ENCODE measurements at places on chromosomes 2 and 18.

DNA sequence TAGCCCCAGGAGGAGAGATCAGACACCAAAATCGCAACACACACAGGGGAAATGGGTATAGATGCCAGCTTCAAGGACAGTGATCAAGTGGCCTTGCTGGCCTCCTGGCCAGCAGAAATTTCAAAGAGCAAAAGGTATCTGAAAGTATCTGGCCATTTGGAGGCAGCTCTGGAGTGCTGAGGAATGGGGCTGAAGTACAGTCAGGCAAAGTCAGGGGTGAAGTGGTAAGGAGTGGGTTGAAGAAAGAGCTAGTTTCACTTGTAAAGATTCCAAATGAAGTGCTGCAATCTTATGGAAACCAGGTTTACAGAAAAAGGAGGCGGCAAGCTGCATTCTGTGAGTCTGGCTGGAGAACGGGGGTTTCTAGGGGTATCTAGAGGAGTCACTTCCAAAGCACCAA, 19.2 kb upstream of the PCBP1 start:
- DNase-seq: no peak

DNA sequence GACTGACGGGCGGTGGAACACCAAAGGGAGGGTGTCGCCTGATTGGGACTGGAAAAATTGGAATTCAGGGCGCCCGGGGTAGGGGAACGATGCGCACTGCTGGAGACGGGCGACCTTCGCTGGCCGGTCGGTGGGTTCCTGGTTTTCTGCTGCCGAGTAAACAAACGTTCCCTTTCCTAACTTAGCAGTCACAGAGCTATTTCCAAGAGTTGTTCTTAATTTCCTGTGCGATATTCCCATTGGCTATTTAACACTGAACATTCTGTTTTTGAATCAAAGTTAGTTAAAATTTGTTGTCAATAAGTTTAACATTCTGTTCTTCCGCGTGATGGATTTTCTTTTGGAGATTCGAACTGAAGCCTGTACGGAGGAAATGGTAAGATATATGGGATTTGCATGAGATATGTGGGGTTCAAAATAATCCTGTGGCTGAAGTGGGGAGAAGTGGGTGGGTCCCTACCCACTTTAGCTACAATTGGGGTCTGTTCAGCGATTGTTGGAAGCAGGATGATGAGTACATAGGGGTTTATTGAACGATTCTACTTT, 862 bp downstream of the C18orf54 start:
- peak; percentile 58 for DNase-seq

GRCh38 chr2:20670315-20671035, 3.5 kb downstream of the GDF7 start:
- DNase-seq: no peak

- no peak for DNase-seq
Measured at GRCh38 chr2:12712881-12713280, 3.9 kb upstream of the TRIB2 start.

DNA sequence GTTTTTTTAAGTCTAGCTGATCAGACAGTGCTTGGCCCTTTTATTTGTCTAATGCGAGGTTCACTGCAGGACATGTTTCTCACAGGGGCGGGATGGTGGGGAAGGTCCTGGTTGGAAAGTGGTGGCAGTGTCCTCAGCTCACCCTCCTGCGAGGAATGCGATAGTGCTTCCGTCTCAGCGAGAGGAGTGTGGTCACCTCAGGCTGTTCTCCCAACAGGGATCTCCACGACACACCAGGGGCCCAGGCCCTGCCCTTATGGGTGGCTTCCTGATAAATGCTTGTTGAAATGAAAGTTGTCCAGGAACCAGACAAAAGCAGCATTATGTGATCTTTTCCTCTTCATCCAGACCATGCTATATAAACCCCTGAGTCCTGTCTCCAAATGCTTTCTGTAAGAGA, 70.1 kb downstream of the BOLA3 start:
- DNase-seq: peak; percentile 81

- peak; percentile 16 for DNase-seq
Measured at GRCh38 chr18:8238507-8238906, 370.7 kb upstream of the RAB12 start.

DNA sequence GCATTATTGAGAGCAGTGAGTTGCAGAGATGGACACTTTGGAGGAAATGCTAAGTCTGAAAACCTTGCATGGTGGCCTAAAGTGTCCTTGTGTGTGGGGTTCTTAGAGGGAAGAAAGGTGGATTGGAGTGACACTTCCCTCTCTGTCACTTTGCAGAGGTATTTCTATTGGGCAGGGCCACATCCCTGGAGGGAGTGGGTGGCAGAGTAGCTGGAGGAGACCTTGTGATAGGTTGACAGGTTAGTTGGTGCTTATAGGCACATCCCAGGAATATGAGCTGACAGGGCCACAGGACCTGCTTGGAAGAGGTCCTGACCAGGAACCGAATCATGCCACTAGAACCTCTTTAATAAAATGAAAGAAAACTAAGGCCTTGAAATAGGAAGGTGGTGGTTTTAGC, 972 bp upstream of the IGFBP5 start:
- DNase-seq: no peak

- peak; percentile 16 for DNase-seq
Measured at GRCh38 chr2:219142329-219142728, 18.3 kb downstream of the NHEJ1 start.

DNA sequence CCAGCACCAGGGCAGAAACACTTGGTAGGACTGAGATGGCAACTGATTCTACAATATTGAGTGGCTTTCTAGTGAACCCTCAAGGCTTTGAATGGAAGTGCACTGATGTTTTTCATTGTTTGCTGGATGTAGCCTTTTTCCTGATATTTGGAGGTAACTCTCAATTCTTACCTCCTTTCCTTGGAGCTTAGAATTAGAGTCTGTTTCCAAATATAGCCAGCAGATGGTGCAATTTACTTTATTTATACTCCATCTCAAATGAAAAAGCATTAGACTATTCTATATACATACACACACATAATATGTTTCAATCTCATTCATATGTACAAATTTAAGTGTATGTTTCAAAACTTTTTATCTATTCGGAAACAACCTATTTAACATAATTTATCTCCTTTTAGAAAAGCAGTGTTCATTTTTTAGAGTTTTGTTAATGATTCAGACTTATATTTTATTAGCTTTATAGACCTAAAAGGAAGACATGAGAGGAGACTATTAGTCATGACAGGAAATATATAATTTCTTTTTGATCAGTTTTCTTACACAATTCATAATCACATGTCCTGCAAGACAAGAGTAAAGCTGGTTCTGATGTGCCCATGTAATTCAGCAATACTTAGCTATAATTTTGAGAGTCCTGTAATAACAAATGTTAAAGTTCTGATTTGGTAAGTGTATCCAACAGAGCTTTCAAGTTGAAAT, 124.8 kb downstream of the NUP35 start:
- peak; percentile 73 for DNase-seq

GRCh38 chr2:9377461-9378097, 45.7 kb downstream of the ITGB1BP1 start:
- no peak for DNase-seq

GRCh38 chr18:36419900-36420531, 122.5 kb downstream of the FHOD3 start:
- peak; percentile 9 for DNase-seq

- peak; percentile 5 for DNase-seq
Measured at GRCh38 chr2:240579071-240579762, 7.3 kb upstream of the CAPN10 start.

- no peak for DNase-seq
Measured at GRCh38 chr2:20467789-20468548, 21.1 kb downstream of the RHOB start.

GRCh38 chr2:256094-256493, 7.7 kb downstream of the SH3YL1 start:
- DNase-seq: no peak

DNA sequence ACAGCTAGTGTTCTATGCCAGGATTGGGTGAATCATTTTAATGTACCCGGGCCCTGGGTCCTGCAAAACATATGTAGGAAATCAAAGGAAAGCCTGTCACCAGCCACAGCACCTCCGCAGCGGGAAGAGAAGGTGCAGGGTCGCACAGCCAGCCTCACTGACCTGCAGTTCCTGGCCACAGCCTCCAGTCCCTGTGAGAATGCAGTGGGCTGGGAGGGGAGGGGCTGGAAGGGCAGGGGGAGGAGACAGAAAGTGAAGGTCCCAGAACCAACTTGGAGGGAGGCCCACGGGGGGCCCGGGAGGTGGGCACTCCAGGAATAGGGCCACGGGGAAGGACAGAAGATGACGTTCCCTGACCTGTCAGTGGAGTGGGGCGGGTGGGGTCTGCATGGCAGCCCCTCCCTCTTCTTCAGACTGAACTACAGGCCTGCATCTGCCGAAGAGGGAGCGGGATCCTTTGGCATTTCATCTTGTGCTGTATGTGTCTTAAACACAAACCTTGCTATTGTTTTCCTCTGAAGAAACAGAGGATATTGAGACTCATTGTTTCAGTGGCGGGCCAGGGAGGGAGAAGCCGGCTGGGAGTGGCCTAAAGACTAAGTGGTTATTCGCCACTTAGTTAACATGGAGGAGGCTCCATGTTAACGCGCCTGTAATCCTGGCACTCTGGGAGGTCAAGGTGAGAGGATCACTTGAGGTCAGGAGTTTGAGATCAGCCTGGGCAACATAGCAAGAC, 7.5 kb downstream of the MAL start:
- DNase-seq: no peak

DNA sequence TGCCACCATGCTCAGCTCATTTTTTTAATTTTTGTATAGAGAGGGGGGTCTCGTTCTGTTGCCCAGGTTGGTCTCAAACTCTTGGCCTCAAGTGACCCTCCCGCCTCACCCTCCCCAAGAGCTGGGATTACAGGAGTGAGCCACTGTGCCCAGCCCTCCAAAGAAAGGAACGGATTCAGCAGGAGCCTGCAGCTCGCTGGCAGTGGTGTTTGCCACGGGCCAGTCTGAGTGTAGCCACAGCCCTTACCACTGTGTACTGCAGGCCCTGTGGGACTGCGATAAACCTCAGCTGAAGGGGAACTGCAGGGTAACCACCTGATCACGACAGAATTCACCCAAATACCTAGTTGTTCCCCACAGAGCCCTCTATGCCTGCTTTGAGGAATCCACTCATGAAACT, 6.8 kb downstream of the COPS9 start:
- no peak for DNase-seq

DNA sequence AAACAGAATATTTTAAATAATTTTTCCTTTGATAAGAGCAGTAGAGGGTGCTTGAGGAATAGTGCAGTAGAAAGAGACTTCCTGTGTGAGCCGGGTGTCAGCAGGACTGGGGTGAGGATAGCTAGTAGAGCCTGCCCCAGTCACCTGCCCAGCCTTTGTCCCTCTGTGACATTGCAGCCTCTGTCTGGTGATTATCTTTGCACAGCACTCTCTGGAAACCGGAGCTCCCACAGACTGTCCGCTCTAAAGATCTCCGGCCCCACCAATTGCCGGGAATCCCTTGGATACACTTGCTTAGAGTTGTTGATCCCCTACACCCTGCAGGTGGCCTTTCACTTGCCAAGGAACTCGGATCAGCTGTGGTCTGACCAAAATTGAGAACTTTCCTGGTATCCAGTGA, 1081.3 kb upstream of the TMEFF2 start:
- DNase-seq: no peak

DNA sequence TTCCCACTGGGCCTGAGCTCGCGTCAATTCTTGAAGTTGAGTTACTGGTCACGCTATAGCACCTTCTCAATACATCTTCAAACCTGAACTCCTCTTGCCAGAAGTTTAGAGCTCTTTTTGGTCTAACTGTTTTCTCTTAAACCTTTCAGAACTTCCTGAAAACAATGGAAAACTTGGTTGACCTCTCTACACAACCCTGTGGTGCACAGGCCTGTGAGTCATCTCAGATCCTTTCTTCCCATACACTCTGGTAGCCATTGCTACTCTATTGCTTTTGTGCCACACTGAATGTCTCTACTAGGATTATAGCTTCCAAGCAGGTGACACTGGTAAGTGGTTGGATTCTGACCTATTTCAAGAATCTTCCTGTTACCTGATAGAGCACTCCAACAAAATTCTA, 321.5 kb upstream of the FSIP2 start:
- DNase-seq: no peak

DNA sequence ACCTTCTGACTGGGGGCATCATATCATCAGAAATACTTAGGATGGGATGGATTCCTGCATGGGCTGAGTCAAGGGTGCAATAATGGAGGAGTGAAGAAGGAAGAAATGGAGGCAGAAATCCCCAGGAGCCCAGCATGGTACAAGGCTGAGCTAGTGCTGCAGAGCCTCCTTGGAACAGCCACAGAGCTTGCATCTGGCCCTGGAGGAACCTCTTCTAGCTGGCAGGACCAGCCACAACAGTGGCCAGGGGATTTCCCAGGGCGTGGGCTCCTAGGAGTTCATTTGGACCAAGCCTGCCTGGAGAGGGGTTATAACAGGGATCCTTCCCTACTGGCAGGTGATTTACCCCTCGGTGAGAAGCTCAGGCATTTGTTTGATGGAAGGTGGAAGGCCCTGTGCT, 4.7 kb upstream of the IL37 start:
- no peak for DNase-seq

GRCh38 chr2:82959727-82960126, 1499.4 kb downstream of the SUCLG1 start:
- no peak for DNase-seq

- DNase-seq: peak; percentile 57
Measured at GRCh38 chr2:224268441-224268840, 133.5 kb downstream of the FAM124B start.

Measured in OCI-M1 (cell line).